ENCODE measurements at places on chromosomes 2 and 18.

GRCh38 chr2:65608916-65609315, 176.5 kb upstream of the SPRED2 start:
- DNase-seq, result no peak

- peak; percentile 53 for DNase-seq
Observed at GRCh38 chr2:235494716-235495372, 1.0 kb downstream of the AGAP1 start.

GRCh38 chr18:14086458-14087231, 45.6 kb downstream of the ZNF519 start:
- DNase-seq, result peak; percentile 64

DNA sequence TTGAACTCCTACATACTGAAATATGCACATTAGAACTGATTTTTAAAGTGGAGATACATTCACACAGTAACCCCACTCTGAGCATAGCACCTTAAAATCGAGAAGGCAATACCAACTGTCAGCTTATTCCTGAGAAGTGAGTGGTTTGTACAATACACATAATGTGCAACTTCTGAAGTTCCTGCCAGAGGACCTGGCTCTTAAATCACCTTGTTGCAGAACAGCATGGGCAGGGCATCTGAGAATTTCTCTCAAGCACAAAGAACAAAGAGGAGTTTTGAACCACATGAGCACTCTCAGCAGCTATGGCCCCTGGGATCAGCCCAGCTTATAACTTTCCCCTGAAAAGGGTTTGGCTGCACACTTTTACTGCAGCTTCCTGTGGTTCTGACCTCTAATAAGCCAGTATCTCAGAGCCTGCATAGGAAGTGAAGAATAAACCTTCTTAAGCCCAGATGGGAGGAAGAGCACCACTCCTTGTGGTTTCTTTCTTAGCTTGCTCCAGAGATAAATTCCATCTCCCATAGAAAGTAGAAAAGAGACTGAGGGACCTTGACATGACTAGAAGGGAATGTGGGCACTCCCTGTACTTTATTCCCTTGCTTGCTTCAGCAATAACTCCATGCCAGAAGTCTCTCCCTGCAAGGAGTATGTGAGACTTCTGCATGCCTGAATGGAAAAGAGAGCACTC, 862.3 kb downstream of the SUCLG1 start:
- peak; percentile 21 for DNase-seq

- peak; percentile 66 for DNase-seq
Observed at GRCh38 chr2:207167099-207167923, 1.6 kb upstream of the KLF7 start.

DNA sequence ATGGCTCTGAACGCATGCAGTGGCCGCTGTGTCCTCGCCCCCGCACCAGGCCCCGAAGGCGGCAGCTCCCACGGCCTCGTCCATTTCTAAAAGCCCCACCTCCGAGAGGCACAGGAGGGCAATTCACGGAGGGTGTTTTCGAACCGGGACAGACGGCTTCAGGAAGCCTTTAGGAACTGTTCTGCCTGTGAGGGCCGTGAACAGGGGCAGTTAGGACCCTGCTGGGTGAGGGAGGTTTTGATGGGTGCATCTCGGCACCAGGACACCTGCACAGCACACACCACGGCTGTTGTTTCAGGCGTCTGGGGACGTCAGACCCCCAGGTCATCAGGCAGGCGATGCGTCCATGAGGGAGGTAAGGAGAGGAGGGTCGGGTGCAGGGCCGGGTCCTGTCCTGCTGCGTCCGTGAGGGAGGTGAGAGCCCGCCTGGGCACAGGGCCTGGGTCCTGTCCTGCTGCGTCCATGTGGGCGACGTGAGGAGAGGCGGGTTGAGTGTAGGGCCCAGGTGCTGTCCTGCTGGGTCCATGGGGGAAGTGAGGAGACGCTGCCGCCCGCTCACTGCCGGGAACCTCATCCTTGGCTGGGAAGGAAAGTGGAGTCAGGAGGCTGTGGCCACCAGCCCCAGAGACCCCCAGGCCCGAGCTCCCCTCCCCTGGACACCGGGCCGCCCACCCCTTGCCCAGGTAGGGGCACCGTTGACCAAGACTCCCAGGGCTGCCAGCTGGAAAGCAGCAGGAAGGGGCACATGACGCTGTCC, 25.5 kb upstream of the KCNG2 start:
- no peak for DNase-seq

GRCh38 chr2:132978840-132979239, 308.8 kb upstream of the LYPD1 start:
- no peak for DNase-seq

- DNase-seq, result no peak
Observed at GRCh38 chr18:62914871-62915392, 199.6 kb downstream of the PHLPP1 start.

- no peak for DNase-seq
Observed at GRCh38 chr2:150567771-150568301, 80.4 kb upstream of the RND3 start.

DNA sequence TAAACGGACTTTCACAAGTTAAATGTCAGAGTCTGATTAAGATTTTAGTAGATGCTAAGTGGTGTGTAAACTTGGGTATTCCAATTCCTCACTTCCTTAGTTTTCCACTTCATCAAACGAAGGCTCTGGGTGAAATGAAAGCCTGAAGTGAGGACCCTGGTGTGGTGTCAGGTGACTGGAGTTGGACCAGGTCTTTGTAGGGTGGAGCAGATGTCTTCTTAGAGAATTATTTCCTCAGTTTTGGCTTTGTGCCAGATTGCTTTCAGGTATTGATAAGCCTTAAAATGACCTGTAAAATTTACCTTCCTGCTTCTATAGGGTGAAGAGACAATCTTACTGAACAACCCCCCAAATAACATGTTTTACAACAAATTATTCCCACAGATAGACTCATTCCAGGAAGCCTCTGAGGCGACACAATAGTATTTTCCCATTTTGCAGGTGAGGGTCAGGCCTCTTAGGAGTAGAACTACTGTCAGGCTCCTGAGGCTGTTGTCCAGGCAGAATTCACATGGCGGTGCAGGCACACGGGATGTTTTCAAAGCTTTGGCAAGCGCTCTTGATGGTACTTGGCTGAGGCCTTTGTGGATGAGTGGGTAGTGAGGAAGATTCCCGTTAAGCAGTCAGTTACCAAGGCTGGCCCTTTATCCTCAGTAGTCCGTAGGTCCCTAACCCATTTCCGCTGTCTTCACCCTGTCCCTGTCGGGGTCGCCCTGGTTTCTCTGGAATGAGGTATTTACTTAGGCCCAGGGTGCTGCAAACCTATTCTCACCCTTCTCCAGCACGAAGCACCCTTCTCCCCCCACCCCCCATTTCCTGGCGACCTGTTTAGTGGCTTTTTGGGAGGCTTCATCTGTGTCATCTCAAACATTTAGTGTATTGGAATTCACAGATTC, 6.6 kb downstream of the RPS7 start:
- DNase-seq, result no peak

- no peak for DNase-seq
Observed at GRCh38 chr18:10379522-10379921, 74.9 kb upstream of the APCDD1 start.

- no peak for DNase-seq
Observed at GRCh38 chr2:88211003-88211808, 41.1 kb downstream of the THNSL2 start.

DNA sequence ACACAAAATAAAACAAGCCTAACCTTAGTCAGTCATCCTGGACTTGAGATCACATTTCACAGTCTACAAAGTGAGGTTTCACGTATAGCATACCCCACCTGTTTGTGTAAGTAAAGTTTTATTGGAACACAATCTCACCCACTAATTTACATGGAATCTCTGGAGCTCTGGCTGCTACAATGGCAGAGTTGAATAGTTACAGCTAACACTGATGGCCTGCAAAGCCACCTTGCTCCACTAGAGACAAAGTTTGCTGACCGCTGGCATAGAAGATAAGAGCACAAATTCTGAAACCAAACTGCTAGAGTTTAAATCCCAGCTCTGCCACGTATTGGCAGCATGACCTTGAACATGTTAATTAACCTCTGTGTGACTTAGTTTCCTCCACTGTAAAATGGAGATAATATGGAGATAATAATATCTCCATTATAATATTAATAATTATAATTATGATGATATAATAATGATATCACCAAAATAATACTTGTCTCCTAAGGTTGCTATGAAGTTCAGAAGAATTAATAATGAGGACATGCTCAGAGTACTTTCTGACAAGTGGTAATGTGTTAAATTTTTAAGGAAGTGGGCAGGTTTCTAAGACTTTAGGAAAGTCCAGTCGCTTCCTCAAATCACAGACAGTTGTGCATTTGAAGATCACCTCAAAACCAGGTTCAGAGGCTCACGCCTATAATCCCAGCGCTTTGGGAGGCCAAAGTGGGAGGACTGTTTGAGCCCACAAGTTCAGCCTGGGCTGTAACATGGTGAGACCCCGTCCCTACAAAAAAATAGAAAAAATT, 204.6 kb downstream of the SH3RF3 start:
- no peak for DNase-seq

GRCh38 chr2:29082804-29083495, 8.6 kb upstream of the PCARE start:
- no peak for DNase-seq

- no peak for DNase-seq
Observed at GRCh38 chr2:8193686-8194615, 487.9 kb upstream of the ID2 start.

- no peak for DNase-seq
Observed at GRCh38 chr18:10025711-10026670, 112.2 kb downstream of the VAPA start.

GRCh38 chr18:46886893-46887292, 30.4 kb downstream of the PIAS2 start:
- DNase-seq, result no peak

GRCh38 chr2:65678779-65679391, 246.5 kb upstream of the SPRED2 start:
- DNase-seq, result no peak

DNA sequence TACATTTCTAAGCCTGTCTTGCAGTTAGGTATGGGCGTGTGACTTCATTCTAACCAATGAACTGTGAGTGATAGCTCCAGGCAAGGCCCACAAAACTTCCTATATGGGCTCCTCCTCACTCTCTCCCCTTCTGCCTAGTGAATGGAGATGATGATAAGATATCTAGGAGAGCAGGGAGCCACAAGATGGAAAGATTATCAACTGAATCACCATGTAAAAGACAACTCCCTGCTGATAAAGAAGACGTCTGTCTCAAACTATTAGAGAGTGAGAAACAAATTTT, 237.1 kb downstream of the GPD2 start:
- no peak for DNase-seq

GRCh38 chr18:63152791-63153190, 166.8 kb downstream of the BCL2 start:
- no peak for DNase-seq

- no peak for DNase-seq
Observed at GRCh38 chr2:75379476-75380210, 180.3 kb upstream of the TACR1 start.

GRCh38 chr2:241312082-241312481, 3.4 kb downstream of the HDLBP start:
- DNase-seq, result peak; percentile 50

All from myocyte (in vitro differentiated cells).